ENCODE measurements at places on chromosomes 3 and 15.

GRCh38 chr3:159796744-159797143, 191.9 kb upstream of the IL12A start:
- no peak for DNase-seq

- no peak for DNase-seq
Observed at GRCh38 chr3:30747771-30748281, 141.4 kb downstream of the TGFBR2 start.

DNA sequence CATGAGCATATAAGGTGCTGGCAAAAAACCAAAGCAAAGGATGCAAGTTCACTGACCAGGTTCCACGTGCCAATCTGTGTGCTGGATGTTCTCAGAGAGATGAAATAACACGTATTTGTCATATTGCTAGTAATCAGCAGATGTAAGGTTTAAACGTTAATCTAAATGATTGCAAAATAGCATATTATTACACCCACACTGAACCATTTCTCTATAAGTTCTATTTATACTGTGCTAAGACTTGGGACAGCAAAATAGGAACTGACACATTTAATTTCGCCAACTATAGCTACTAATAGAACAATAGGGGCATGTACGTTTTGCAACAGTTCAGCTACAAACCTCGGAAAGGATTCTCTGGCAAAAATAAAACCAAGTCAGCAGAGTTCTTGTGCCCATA, 350.3 kb upstream of the ZNF385D start:
- no peak for DNase-seq

DNA sequence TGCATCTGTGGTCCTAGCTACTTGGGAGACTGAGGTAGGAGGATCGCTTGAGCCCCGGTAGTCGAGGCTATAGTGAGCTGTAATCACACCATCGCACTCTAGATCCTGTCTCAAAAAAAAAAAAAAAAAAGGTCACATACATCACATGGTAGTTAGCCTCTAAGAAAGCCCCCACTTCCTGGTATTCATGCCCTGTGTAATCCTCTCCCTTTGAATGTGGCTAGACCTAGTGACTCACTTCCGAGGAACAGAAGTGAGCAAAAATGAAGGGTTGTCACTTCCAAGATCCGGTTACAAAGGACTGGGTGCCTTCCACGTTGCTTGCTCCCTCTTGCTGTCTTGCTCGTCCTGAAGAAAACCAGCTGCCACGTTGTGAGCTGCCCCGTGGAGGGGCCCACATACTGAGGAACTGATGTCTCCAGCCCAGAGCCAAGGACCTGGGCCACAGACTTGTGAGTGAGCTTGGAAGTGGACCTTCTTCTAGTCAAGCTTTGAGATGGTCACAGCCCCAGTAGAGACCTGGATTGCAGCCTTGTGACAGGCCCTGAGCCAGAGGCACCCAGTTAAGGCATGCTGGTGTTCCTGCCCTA, 12.6 kb upstream of the LCTL start:
- no peak for DNase-seq

DNA sequence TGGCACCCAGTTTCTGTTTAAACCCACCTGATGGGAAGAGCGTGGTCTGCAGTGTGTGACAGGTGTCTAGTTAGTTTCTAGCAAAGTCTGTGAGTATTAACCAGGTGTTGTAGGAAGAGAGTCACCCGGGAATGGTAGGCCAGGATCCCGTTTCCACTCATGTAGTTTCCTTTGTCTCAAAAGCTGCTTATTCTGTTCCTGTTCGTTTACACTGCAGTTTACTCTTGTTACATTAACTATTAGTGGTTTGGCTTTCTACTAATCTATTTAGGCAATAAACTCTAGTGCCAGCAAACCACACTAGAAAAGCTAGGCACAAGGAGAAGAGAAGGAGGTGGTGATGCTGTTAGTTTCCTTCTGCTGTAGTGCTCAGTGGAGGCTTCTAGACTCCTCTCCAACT, 32.7 kb downstream of the WDR76 start:
- DNase-seq, result no peak

DNA sequence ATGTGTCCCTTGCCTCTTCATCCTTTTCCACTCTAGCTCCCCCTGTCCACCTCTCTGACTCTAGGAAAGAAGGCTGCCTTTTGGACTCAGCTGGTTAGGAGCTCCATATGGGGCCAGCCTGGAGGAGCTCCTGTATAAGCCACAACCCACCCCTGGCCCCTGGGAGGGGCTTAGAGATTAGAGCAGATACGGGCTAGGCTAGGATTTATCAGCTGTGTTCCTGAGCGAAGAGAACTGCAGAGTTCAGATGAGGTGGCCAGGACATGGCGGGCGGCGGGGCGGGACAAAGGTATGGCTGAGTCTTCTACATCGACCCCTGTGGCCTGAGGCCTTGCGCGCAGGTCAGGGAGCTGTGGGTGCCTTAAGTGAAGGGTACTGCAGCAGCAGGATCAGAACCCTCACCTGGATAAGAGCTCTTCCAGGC, 7.9 kb downstream of the NBEAL2 start:
- DNase-seq, result no peak

GRCh38 chr3:194034346-194035336, 101.3 kb upstream of the HES1 start:
- DNase-seq, result no peak

GRCh38 chr3:183537295-183537730, 18.2 kb downstream of the KLHL6 start:
- DNase-seq, result no peak

- no peak for DNase-seq
Observed at GRCh38 chr3:157447026-157447694, 10.5 kb downstream of the PTX3 start.

- DNase-seq, result no peak
Observed at GRCh38 chr3:42704136-42704841, 1.7 kb upstream of the HHATL start.

- DNase-seq, result no peak
Observed at GRCh38 chr15:83588441-83588840, 65.5 kb upstream of the ADAMTSL3 start.

GRCh38 chr15:51374131-51374530, 32.7 kb downstream of the GLDN start:
- DNase-seq, result no peak

GRCh38 chr15:65245096-65245856, 34.0 kb upstream of the CILP start:
- no peak for DNase-seq

- no peak for DNase-seq
Observed at GRCh38 chr15:93983526-93983925, 247.8 kb upstream of the MCTP2 start.

GRCh38 chr15:49168016-49168415, 2.0 kb upstream of the GALK2 start:
- DNase-seq, result no peak

DNA sequence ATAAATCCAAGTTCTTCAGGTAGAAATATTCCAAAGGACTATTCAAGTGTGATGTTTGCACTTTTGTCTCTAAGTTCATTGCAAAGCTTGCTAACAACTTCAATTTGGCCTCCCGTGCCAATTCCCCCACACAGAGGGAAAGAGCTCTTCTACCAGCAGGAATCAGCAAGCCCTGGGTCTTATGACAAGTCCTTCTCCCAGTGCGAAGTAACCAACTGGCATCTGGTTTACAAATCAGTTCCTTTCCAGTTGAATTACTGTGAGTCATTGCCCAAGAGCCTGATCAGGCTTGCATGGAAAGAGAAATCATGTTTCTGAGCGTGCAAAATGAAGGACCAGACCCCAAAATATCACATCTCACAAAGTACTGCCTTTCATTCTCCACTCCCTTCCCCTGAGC, 62.7 kb upstream of the SLCO3A1 start:
- no peak for DNase-seq

DNA sequence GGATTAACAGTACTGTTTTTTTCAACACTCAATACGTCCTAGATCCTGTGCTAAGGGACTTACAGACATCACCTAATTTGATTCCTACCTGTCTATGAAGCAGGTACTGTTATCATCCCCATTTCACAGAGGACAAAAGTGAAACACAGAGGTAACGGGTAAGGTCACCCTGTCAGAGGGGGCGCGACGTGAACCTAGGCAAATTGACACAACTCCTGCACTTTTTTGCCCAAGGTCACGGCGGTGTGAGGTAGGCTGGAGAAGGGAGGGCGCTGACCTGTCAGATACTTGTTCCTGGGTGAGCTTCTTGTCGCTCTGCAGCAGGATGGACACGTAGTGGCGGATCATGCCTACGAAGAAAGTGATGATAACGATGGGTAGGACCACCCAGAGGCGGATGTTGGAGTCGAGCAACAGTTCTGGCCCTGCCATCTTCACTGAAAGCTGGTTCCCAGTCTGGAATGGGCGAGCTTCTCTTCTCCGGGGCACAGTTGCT, 363 bp downstream of the EMC3 start:
- no peak for DNase-seq

DNA sequence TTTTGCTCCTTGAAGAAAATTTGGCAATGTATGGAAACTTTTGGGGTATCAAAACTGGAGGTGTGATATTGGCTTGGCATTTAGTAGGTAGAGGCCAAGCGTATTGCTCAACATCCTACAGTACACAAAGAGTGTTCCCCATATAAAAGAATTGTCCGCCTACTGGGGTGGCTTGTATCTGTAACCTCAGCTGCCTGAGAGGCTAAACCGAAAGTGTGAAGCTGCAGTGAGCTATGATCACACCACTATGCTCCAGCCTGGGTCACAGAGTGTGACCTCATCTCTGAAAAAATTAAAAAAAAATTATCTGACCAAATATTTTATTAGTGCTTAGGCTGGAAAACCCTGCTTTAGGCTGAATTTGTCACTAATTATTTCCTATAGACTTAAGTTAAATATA, 483.9 kb downstream of the PYDC2 start:
- DNase-seq, result no peak

GRCh38 chr3:185763347-185764005, 61.4 kb downstream of the IGF2BP2 start:
- DNase-seq, result no peak

DNA sequence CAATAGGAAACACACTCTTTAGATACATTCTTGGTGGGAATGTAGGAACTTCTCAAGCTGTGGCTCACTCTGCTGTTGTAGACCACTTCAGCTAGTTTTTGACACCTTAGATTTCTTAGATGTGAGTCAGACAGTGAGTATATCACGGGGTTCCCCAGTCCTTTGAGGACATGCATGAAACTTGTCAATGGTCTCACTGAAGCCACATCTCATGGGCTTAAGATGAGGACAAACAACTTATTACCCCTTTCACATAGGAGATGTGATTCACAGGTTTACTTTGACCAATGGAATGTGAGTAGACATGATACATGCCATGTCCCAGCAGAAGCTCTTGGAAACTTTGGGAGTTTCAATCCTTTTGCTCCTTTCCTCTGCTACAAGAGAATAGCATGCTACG, 325.5 kb downstream of the CHST2 start:
- no peak for DNase-seq

DNA sequence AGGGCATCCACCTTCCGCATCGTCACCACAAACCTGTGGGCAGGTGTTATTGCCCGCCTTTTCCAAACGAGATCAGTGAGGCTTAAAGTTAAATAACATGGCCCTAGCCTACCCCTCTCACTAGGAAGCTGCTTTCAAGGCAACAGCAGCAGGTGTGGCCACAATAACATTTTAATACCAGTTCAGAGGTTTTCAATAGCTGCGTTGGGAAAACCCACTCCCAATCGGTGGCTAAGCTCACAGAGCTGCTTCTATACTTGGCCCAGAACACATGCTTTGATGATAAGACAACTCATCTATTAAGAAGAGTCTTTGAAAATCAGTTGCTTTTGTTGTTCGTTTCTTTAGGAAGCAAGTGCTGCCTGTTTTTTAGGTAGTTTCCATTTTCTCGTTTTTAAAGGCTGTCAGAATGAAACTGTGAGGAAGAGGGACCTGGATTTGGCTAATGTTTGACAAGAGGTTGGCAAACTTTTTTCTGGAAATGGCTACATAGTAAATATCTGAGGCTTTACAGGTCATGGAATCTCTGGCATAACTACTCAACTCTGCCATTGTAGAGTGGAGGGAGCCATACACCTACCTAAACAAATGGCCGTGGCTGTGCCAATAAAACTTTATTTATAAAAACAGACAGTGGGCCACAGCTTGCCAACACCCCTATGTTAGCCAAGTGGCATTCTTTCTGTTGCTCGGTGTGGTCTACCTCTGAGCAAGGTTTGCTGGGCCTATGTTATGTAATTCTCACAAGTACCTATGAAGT, 179.6 kb downstream of the FEZF2 start:
- no peak for DNase-seq

GRCh38 chr3:150299201-150299600, 108.9 kb upstream of the TSC22D2 start:
- no peak for DNase-seq

- DNase-seq, result no peak
Observed at GRCh38 chr15:81157195-81157938, 23.3 kb downstream of the CFAP161 start.
